AG04449 (cell line): ENCODE measurements at places on chromosomes 5 and 9.
A peak's percentile ranks its signal among the peaks of the same experiment; 100 is the strongest.

- DNase-seq: no peak
These were observed 23.5 kb downstream of the ZFR start for GRCh38 chr5:32421075-32421474.

GRCh38 chr5:33235824-33236223 lies 204.9 kb upstream of the TARS1 start:
- no peak for DNase-seq

DNA sequence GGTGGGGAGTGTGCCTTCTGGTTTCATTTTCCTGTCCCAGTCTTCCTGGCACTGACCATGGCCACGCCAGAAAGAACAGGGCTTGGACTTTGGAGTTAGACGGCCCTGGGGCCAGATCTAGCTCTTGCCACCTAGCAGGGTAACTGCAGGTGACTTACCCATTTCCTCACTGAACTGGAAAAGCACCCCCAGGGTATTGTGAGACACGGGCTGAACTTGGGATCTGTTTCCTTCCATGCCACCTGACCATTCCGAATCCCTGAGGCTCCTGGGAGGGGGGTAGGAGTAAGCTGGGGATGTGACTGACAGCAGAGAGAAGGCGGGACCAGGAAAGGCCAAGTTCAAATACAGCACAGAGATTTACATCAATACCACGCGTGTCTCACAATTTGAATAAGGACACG lies 9.4 kb downstream of the HNRNPAB start:
- DNase-seq: no peak

- no peak for DNase-seq
These were observed at the start of gene FST for GRCh38 chr5:53480416-53481158. FST (plus strand) TSS chr5:53480629; CDS start chr5:53480792, 163 bp downstream.

DNA sequence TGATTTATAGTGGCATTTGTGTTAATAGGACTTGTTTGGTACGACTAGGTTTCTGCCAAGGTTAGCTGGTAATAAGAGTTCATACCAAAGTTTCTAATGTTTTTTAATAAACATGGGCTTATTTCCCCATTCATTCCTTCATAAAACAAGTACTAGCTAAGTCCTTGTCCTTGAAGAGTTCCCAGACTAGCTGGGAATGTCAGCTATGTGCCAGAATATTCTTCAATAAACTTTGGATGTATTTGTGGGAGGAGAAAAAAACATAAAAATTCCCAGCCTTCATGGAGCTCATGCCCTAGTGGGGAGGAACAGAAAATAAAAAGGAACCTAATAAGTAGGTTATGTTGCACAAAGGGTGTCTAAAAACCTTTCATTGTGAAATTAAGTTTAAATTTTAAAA lies 176.9 kb downstream of the DENND1A start:
- DNase-seq: peak; percentile 31

GRCh38 chr5:37071487-37071886 lies 177.7 kb downstream of the CPLANE1 start:
- no peak for DNase-seq

GRCh38 chr5:88881571-88881971 lies 1.4 kb downstream of the MEF2C start:
- no peak for DNase-seq

GRCh38 chr5:105849701-105850100 lies 1821.0 kb downstream of the EFNA5 start:
- DNase-seq: no peak

GRCh38 chr9:75088646-75089372 lies 495 bp downstream of the OSTF1 start:
- no peak for DNase-seq

DNA sequence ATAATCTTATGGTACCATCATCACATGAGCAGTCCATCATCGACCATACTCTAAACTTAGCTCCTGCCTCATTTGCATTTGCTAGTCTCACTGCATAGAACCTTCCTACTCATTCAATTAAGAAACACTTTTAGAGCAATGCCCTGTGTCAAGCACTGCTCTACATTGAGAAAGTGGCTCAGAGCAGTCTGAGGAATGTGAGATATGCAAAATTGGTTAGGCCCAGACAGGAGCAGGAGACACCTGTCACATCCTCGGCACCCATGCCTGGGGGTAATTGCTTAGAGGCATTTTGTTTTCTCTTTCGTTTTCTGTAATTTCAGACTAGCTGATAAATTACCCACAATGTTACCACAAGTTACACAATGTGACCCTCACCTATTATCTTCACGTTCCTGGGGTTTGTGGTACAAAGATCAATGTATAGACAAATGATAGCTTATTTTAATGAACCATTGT lies 4.9 kb upstream of the RARS1 start:
- DNase-seq: no peak

GRCh38 chr5:131640043-131640856 lies 5.2 kb upstream of the RAPGEF6 start:
- DNase-seq: no peak

DNA sequence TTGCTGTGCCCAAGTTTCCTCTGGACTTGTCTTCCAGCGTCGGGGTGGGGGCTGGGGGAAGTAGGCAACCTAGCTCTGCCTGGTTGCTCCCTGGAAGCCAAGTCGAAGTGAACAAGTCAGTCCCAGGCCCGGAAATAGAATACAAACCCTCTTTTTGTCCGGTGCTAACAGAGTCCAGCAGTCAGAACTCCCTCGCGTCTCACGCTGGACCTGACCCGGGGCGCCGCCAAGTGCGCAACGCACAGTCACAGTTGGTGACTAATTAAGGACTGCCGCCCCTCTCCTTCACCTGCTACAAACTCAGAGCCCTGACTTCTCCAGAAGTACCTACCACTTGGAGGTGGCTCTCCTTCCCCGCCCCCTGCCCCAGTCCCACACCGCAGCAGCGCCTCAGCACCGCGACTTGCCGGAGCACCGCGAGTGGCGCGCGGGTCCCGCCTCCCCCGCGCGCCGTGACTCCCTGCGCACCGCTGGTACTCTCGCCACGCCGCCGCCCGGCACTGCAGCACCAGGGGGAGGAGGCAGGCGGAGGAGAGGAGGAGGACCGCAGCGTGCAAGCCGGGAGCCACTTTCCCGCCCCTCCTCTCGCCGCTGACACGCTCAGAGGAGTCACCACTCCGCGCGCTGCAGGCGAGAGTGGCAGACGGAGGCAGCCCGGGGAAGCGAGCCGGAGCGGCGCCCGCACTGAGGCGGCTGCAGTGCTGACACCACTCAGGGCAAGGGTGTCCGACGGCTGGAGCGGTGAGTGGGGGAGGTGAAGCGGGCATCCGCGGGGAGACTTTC lies at the start of gene SV2C:
TSS of gene SV2C (plus strand) at position 612 of the 783 bp plus-strand sequence. CDS start 48,368 bp downstream, outside the sequence.
- no peak for DNase-seq

DNA sequence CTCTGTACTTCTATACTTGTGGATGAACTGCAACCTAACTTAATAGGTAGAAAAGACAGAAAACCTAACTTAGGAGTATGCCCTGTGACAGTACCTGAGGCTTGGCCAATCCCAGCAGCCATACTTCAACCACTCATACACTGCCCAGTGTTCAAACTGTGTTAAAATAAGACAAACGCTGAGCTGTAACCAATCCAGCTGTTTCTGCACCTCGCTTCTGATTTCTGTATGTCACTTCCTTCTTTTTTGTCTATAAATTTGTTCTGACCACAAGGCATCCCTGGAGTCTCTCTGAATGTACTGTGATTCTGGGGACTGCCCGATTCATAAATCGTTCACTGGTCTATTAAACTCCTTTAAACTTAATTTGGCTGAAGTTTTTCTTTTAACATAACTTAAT lies 41.4 kb downstream of the AUH start:
- no peak for DNase-seq

GRCh38 chr5:112823656-112824055 lies 37.4 kb upstream of the SRP19 start:
- no peak for DNase-seq

DNA sequence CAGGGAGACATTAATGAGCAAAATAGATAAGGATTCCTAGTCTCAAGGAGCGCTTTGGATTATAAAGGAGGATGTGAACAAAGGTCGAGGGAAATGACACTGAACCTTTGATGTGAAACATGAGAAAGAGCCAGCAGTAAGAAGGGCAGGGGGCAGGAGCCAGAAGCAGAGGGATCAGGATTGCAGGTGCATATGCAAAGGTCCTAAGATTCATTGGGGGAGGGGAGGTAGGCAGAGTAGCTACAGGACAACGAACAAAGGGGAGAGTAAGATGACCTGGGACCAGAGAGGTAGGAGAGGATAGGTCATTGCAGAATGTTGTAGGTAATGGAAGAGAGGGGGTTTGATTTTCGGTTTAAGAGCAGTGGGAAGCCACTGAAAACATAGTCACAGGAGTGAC lies 129.2 kb upstream of the TRPM3 start:
- no peak for DNase-seq

- DNase-seq: no peak
These were observed 10.9 kb upstream of the LRRC14B start for GRCh38 chr5:180286-180918.

DNA sequence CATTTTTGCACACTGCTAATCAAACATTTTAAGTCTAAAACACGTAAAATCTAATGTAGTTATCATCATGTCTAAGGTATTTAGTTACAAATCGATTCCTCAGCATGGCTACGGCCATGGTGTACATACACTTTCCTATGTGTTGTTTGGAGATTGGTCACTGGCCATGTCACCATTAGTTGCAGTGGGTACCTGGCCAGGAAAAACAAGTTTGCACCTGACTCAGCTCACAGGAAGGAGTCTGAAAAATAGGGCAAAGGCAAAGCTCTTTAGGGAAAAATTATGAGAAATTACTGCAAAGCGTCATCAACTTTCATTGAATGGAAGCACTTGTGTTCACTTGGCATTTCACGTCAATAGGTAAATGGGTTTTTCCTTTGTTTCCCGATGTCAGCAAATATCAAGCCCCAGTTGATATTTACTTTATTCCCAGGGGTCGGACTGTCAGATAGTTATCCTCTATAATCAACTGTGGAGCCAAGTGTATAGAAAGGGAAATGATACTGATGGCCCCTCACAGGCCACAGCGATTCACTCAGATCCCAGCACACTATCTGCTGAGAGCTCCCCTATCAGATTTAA lies 626.0 kb upstream of the ADAMTS16 start:
- no peak for DNase-seq

- no peak for DNase-seq
These were observed 22.9 kb downstream of the SLC25A51 start for GRCh38 chr9:37880916-37881479.

DNA sequence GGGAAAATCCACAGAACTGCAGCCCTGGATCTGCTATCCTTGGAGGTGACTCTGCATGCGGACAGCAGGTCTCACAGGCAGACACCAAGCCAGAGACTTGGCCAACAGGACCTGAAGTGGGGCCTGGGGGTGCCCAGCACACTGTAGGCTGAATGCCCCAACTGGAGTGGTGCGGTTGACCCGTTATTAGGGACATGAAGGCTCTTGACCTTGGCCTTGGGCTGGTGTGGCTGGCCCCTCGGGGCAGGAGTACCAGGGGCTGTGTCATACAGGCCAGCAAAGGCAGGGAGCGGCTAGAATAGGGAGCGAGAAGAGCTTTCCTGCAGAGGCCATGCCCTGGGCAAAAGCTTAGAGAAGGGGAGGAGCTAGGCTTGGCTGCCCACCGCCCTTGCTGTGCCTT lies 153.2 kb upstream of the MVB12B start:
- DNase-seq: no peak

GRCh38 chr9:99127356-99128132 lies 22.6 kb downstream of the TGFBR1 start:
- no peak for DNase-seq

GRCh38 chr5:105475401-105475800 lies 1912.8 kb upstream of the NUDT12 start:
- DNase-seq: no peak

DNA sequence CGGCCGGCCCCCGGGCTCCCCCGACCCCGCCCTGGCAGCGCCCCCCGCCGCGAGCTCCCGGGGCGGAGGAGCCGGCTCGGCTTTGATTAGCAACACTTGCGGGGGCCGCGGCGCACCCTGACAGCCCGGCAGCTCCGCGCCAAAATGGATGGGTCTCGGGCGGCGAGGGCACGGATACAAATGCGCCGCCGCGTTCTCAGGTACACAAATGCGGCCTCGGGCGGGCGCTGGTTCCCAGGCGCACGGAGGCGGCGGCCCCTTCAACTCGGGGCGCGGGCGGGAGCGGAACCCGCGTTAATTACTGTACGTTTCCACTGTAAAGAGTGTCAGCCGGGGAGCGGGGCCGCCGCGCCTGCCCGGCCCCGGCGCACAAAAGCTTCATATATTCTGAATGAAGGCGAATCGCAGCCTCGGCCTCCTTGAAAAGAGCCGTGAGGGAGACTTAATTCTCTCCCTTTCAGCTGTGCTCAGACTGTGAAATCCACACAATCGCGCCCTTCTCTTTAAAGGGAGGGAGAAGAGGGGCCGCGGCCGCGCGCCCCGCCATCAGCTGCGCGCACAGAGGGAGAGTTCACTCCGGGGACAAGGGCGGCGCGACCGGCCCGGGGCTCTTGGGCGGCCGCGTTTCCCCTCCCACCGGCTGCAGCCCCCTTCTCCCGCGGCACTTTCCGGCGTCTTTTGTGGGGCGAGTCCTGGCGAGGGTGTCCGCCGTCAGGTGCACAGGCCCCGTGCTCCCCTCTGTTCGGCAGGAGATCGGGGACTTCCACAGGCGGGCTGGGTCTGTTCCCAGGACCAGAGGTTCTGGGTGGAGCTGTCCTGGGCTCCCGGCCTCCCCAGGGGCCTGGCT lies 27.0 kb downstream of the MSX2 start:
- DNase-seq: no peak

- DNase-seq: no peak
These were observed 629.5 kb downstream of the KCTD16 start for GRCh38 chr5:144800169-144800568.

DNA sequence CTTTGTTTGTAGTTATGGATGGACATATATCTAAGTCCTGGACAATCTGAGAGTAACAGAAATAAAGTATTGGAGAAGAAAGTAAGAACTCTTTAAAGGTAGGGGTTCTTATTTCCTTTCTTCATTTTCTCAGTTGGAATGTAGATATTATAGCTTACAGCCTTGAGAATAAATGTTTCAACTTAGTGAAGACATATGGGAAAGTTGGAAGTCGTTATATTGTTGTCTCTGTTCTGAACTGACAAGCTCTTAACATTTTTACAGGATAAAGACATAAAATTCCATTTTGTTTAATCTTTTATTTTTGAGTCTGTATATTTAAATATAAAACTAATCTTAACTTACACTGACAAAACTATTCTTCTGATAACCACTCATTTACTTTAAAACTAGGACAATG lies 2187.5 kb upstream of the ACO1 start:
- no peak for DNase-seq

DNA sequence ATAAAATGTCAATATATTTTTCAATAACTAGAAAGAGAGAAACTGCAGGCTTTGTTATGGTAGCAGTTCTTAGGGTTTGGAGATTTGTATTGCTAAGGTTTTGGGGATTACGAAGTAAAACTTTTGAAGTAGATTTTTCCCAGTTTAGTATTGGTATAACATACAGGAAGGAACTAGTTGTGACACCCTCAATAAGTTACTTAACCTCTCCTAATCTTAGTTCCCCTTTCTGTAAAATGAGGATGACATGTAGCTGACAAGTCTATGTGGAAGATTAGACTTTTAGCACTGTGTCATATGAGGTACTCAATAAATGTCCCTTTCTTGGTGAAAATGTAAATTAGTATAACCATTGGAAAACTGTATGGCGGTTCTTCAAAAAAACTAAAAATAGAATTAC lies 73.4 kb upstream of the ATG10 start:
- no peak for DNase-seq

- no peak for DNase-seq
These were observed 115.5 kb downstream of the MPDZ start for GRCh38 chr9:13163946-13164345.
